Natural killer cell (primary cell): ENCODE measurements at places on chromosomes 3 and 15.

DNA sequence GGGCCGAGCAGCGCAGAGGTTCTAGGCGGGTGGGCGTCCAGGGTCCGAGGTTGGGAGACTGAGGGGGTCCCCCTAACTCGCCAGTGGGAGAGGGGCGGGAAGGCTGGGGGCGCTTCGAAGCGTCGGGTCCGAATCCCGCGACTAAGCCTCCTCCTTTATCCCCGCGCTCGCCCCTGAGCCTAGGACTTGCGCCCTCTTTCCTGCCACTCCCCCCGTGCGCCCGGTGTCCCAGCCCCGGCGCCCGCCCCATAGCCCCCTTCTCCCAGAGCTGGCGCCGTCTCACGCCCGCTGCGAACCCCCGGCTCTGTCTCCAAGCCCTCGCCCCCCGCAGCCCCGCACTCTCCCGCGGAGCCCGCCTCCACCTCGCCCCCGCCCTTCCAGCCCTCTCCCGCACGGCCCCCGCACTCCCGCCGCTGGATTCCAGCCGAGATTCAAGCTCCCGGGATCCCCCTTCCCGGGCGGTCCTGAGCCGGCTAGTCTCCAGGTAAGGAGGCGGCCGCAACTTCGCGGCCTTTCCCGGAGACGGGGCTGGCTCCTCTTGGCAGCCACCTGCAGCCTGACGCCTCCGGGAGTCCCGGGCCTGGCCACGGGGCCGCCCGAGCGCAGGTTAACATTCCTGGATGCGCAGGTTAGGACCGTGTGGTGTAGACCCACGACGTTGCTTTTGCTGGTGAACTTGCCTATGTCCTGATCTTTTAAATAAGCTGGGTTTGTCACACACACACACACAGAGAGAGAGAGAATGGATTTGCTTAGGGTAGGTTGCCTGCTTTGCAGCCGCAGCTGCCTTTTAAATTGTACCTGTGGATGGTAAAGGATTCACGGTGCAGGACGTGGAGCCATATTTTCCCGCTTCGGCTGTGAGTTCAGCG lies 563 bp downstream of the PXYLP1 start:
- DNase-seq = peak; percentile 24

DNA sequence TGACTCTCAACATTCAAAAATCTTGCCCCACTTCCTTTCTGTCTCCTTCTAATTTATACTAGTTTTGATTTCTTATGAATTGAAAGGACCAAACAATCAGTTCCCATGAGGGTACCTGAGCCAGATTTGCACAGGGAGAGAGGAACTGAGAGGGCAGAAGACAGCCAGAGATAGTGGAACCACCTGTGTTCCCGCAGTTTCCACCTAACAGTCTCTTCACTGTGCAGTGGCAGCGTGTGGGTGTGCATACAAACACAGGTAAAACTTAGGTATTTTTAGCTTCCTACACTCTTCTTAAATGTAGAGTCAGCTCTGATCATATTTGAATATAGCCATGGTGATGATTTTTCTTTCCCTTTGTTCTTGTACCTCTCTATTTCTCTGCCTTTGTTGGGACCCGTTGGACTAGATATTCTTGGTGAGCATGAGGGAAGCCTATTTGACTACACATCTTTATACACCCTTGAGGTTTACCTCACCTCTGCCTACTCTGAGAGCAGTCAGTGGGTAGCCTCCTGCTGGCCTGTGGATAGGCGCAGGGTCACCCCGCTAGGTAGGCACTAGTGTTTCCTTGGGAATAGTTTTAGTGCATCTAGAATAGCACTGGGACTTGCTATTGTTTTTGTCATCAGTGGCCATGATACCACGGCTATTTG lies 58.8 kb downstream of the MAP3K13 start:
- DNase-seq = no peak

DNA sequence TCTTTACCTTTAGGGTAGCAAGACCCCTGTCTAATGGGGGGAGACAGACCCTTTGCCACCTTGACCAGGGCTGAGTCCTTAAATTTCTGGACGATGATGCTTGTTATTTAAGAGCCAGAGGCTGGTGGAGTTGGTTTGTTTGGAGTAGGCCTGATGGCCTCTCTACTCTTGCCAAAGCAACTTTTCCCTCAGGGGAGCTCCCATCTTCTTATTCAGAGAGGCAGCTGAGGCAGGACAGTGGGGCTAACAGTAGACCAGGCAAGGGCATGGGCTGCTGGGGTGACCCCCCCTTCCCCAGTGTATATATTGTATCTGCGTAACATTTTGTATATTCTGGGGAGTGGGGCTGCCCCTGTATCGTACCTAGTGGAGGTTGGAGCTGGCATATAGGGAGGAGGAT lies 10.3 kb downstream of the RPS17 start:
- no peak for DNase-seq

DNA sequence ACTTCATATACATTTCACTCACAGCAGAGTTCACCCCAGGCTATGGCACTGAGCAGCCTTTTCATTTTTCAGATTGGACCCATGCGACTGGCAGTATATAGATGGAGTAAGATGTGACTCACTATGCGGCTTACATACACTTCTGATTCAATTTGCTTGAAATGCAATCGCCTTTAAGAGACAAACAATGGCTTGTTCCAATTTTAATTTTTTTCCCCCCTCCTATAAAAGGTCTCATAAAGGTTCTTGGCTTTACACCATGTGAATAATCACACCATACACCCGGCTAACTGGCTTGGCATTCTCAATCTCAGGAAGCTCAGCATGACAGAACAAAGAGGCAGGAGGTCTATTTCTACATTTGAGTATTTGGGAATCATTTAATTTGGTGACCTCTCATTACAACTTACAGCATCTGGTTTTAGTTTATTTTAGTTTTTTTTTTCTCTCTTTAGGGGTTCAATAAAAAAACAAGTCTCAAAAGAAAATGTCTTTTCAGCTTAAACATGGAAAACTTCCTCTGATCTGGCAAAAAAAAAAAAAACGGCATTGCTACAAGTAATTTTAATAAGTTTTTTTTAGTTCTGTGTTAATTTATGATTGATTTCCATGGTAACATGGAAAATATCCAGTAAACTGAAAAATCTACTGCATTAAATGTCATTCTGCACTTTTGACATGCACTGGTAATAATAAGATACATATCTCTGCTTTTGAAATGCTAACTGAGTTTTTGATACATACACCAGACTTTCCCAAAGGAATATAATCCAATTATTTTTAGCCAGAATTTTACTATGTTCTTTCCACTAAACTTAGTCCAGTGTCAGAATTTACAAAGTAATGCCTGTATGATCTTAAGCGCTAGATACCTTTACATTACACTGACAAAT lies 38.8 kb downstream of the GADL1 start:
- no peak for DNase-seq

- no peak for DNase-seq
These were observed 68.1 kb downstream of the EOMES start for GRCh38 chr3:27653803-27654558.

GRCh38 chr3:189826566-189826965 lies 195.4 kb downstream of the TP63 start:
- no peak for DNase-seq

GRCh38 chr15:99645951-99646350 lies 80.2 kb downstream of the MEF2A start:
- no peak for DNase-seq

GRCh38 chr3:3646934-3647333 lies 152.3 kb upstream of the LRRN1 start:
- no peak for DNase-seq

DNA sequence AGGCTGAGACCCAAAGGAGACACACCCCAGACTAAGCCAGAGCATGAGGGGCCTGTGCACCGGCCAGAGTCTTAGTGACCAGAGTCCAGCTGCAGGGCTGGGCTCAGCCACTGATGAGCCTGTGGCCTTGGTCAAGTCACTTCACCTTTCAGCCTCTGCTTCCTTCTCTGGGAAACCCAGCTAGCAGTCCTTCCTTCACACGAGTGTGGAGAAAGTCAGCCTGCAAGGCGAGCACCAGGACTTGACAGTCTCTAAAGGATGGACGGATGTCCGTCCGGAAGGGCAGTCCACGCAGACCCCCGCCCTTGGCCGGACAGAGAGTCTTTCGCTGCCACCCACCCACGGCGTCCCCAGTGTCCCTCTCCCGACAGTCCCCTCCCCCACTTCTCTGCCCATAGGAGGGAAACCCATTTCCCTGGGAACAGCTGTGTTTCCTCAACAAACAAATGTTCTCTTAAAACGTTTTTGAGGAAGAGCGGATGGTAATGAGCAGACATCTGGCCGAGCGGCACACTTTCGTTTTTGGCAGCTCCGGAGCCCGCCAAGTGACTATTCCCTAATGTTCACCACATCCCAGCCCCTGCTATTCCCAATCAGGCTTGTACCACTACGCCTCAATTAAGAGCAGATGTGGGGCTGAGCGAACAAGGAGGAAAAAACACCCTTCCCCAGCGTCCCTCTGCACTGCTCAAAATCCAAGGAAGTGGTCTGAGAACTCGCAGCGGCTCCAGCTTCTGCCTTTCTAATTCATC lies 129.1 kb upstream of the SMAD3 start:
- no peak for DNase-seq

DNA sequence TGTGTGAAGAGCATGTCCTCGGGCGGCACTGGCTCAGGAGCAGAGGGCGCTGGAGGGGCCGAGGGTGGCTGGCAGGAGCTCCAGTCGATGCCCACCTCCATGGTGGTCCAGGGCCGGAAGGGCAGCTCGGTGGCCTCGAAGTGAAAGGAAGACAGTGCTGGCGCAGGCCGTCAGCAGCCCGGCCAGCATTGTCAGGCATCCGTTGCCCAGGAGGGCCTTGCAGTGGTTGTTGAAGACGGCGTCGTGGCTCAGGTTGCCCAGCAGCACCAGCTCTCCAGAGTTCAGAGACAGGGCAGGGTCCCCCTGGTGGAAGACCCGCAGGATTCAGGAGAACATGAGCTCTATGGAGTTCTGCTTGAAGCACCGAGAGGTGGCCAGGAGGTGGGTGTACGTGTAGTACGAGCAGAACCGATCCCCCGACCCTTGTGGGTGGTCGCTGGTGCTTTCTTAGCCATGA lies 16.5 kb upstream of the SIAH2 start:
- no peak for DNase-seq

DNA sequence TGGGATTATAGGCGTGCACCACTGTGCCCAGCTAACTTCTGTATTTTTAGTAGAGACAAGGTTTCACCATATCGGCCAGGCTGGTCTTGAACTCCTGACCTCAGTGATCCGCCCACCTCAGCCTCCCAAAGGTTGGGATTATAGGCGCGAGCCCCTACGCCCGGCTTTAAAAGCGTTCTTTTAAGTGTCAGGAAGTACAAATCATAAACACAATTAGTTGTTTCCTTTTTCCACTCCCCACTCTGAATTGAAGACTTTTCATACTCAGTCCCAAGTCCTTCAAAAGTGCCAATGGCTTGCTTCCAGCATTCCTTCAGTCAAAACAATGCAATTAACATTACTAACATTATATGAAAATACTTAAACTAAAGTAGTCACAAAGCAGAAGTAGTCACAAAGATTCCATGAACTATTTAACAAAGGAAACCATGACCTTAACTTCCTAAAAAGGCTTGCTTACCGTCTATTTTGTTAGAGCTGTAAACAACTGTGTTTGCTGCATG lies 8.1 kb downstream of the WDR82 start:
- DNase-seq = no peak

- DNase-seq = no peak
These were observed 337.2 kb upstream of the DNAJC19 start for GRCh38 chr3:181326637-181327223.

GRCh38 chr3:141845407-141846049 lies 30.9 kb upstream of the ATP1B3 start:
- DNase-seq = no peak

DNA sequence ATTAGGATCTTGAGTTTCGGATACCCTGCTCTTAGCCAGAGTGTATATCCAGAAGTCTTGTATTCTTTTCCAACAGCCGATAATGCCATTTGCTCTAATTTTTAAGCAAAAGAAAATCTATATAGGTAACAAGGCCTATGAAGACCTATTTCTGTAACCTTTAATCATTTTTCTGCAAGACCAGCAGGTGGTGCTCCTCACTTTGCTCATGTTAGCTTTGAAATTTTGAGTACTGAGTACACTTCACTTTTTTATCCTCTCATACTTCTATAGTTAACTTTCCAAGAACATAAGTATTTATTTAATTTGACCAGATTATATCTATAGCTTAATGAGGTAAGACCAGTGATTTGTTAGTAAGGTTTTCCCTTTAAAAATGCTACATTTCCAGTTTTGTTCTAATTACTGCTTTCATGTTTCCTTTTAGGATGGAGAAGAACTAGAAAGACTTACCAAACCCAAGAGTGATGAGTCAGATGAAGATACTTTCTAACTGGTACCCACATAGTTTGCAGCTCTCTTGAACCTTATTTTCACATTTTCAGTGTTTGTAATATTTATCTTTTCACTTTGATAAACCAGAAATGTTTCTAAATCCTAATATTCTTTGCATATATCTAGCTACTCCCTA lies 20.5 kb downstream of the SLC35A5 start:
- peak; percentile 61 for DNase-seq

- DNase-seq = no peak
These were observed 36.2 kb upstream of the TLE3 start for GRCh38 chr15:70133781-70134421.

DNA sequence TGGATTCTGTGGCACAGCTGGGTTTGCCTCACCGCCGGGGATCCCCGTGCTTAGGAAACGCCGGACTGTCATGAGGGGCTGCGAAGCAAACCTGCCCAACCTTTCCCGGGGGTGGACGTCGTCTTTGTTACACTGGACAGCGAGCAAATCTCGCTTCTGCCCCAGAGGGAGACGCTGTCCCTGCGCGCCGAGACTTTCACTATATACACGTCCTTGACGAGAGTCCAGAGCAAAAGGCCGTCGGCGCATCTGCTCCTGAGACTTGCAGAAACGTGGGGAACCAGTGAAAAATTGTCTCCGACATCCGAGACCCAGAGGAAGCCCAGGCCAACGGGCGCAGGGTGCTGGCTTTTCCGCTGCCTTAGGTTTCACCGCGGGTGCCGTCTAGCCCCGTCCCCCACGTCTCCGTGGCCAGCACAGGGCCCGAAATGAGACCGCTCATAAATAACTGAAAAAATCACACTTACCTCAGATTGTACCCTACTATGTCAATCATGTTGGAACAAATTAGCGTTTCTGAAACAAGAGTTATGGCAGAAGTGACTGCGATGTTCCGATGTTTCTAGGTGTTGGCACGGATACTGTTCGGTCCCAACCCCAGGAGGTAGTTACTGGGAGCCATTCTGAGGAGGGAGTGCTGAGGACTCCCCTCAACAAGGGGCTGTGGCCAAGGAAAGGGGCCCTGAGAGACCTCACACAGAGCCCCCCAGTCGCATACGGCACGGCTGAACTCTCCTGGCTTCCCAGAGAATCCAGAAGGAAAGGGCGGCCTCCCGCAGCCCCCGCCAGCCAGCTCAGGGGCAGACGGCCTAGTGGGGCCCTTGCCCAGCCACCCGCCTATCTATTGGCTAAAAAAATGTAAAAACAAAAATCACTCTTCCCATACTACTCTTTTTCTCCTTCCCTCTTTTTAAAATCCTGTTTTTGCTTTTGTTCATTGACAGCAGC lies 14.4 kb upstream of the MUC4 start:
- no peak for DNase-seq

DNA sequence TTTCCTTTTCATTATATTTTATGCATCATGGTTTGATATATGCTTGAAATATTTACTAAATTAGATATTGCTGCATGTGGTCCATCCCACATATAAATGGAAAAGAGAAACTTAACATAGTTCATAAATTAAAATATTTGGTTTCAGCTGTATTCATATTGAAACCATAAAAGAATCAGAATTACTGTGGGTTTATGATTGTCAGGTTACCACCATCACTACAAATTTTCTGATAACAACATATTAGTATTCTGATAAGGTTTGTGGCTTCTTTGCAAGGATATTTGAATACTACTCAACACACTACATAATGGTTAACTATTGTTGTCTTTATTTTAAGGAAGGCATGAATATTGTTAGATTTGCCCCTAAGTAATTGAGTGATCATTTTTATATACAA lies 235.5 kb downstream of the UBE2E2 start:
- no peak for DNase-seq

GRCh38 chr3:70568626-70569025 lies 256.2 kb upstream of the MDFIC2 start:
- DNase-seq = no peak
